ENCODE measurements at places on chromosomes 7 and 10.

DNA sequence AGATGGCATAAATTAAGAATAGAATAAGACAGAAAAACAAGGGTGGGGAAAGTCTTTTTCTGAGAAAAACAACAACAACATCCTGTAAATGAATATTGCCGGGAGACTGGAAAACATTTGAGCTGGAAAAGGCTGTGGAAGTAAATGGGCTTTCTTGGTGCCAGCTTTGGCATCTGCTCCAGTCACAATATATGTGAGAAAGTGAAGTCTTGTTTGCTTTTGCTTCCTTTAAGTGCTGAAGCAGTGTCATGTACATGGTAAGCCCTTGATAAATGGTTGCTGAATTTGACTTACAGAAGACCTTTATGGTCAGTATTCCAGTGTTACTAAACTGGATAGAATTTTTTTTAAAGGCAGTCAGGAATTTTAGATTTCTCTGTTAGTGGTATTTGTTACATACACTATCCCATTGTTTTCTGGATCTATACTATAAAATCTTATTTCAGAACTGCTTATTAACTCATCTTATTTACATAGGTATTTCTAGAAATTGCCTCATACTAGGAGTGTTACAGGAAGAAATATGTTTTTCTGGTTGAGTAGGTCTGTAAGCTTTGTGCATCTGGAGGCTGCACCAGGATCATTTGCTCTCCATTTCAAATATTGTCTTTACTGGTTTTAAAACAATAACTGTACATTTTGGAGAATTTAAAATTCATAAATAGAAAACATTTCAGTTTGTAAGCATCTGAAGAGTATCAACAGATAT is 201.7 kb upstream of the FOXP2 start:
- H3K4me3 ChIP-seq, result no peak overlapping the region
- DNase-seq, result no peak
- H3K36me3 ChIP-seq, result no peaks in the 10 kb centered on the region
- no peaks in the 10 kb centered on the region for H3K4me1 ChIP-seq
- no peaks in the 10 kb centered on the region for H3K27me3 ChIP-seq
- H3K27ac ChIP-seq, result no peak overlapping the region

DNA sequence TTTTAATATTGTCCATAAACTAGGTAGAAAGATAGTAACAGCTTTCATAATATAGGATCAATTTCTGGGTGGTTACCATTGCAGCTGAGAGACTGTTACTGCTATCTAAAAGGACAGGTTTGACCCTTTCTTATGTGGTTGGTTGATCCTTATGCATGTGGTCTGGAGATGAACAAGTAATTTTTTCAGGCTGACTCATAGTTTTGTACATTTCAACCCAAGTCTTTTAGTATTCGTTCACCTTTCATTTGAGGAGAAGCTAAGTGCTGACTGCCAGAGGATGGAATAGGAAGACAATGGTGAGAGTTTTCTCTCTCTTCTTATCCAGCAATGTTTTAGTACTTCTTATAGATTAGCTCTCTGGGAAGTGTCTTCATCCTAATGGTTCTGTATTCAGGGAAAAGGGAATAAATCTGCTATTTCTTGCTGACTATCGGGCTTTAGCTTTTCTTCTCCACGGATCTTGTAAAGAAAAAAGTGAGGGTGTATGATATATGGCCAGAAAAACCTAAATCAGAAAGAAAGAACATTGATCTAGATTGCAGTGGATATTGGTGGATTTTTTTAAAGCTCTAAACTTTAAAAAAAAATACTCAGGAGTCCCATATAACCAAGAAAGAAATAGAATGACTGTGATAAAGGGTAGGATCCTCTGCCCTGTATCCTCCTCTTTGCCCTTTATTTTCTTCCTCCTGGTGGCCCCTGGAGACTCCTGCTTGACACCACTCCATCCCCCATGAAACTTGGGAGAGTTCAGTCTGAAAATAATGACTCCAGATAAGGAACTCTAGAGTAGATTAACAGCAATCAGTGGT is 88.0 kb downstream of the CPED1 start:
- H3K36me3 ChIP-seq, result no peaks in the 10 kb centered on the region
- H3K4me1 ChIP-seq, result no peaks in the 10 kb centered on the region
- H3K4me3 ChIP-seq, result no peak overlapping the region
- H3K27me3 ChIP-seq, result peaks cover 20% of the 10 kb centered on the region
- no peak overlapping the region for H3K27ac ChIP-seq

GRCh38 chr7:79531116-79531515 is 77.6 kb upstream of the MAGI2 start:
- no peak overlapping the region for H3K4me3 ChIP-seq
- no peaks in the 10 kb centered on the region for H3K4me1 ChIP-seq
- H3K27ac ChIP-seq, result no peak overlapping the region
- H3K27me3 ChIP-seq, result no peaks in the 10 kb centered on the region
- no peak for DNase-seq

DNA sequence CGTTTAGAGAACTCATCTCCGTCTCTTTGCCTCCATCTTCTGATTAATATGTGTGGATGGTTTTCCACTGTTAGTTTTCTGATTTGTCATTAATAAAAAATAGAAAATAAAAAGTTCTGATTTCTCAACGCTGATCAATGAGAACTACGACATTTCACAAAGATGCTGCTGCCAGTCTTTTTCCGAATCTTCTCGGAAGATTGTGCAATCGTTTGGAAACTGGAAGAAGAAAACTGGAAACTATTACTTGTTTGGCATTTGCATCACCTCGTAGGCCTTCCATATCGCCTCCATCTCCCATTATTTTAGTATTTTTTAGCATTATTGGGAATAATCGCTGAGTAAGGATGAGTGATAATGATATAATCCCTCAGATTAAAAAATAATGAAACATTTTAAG is 123.2 kb upstream of the KLF6 start:
- no peaks in the 10 kb centered on the region for H3K27me3 ChIP-seq
- no peaks in the 10 kb centered on the region for H3K4me1 ChIP-seq
- H3K4me3 ChIP-seq, result no peak overlapping the region
- H3K27ac ChIP-seq, result no peak overlapping the region
- no peak for DNase-seq
- no peaks in the 10 kb centered on the region for H3K36me3 ChIP-seq

- no peaks in the 10 kb centered on the region for H3K27me3 ChIP-seq
- DNase-seq, result no peak
- peaks cover 10% of the 10 kb centered on the region for H3K36me3 ChIP-seq
- H3K4me1 ChIP-seq, result peaks cover 8% of the 10 kb centered on the region
- no peak overlapping the region for H3K4me3 ChIP-seq
Measured at GRCh38 chr7:22577470-22578001, 77.5 kb upstream of the STEAP1B start.

DNA sequence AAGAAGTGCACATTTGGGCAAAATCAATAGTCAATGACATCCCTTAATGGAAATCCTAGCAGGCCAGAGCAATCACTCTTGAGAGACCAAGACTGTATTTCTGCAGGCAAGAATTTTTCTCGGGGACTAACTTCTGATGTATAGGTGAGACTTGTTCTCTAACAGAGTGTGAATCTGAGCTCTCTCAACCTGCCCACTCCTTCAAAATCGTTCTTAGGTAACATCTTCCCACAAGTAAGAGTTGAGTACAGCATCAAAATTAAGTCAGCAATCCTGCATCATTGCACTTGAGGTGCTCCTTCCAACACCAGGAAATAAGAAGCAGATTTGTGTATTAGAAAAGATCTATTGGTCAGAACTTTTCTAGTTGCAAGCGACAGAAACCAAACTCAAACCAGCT is 25.6 kb upstream of the GFRA1 start:
- H3K27ac ChIP-seq, result no peak overlapping the region
- no peak overlapping the region for H3K4me3 ChIP-seq
- H3K27me3 ChIP-seq, result no peaks in the 10 kb centered on the region
- no peak for DNase-seq
- H3K4me1 ChIP-seq, result no peaks in the 10 kb centered on the region

DNA sequence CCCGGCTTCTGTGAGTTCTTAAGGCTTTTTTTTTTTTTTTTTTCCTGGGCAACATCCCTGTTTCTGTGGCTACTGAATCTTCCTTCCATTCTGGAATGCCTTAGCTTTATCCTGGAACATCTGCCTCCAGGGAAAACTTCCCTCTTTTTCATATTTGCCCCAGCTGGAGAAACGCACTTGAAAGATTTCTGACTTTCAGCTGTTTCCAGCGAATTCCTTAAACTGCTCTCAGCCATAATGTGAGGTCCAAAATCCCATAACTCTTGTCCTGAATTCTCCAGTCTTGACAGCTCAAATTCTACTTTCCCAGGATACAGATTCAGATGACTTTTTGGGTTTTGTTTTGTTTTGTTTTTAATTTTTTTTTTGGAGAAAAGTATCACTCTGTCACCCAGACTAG is 263.6 kb upstream of the AUTS2 start:
- H3K27ac ChIP-seq, result no peak overlapping the region
- no peaks in the 10 kb centered on the region for H3K36me3 ChIP-seq
- no peaks in the 10 kb centered on the region for H3K27me3 ChIP-seq
- H3K4me3 ChIP-seq, result no peak overlapping the region

DNA sequence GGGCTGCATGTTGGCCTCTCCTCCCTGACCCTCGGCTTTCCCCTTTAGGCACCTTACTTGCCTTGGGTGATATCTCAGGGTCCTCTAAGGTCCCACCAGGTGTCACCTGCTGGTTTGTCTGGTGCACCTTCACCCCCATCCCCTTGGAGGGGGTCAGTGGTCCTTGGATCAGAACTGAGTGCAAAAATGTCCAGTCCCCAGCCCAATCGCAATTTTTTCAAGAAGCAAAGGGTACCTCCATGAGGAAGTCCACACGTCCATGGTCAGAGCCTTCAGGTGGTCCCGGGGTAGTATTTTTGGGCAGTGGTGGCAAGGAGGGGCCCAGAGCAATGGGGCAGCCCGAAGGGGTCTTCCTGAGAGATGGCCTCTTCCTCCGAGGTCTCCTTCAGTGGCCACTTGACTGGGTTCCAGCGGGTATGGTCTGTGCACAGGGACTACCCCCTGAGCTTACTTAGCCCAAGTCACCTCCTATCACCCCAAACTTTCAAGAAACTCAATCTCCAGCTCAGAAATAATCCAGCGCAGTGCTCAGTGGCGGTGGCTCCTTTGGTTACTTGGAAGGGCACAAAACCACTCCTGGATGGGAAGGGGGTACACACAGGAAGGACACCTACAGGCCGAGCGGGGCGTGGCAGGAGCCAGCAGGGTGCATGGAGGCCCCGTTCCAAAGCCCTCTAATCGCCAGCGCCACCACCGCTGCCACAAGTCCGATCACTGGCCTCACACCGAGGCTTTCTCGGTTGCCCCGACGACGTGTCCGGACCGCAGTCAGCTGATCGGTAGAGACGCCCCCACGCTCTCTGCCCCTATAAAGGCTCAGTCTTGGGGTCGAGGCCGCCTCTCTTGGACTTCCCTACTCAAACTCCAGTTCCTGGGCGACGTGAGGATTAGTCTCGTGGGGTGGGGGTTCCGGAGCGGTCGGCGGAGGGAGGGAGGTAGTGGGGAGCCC is 4.5 kb downstream of the SAP25 start:
- H3K27me3 ChIP-seq, result no peaks in the 10 kb centered on the region
- DNase-seq, result peak; percentile 95
- no peak overlapping the region for H3K27ac ChIP-seq
- peak overlapping the region; percentile 74 for H3K4me3 ChIP-seq
- peaks cover 18% of the 10 kb centered on the region for H3K36me3 ChIP-seq

GRCh38 chr10:123301077-123301857 is 147.1 kb downstream of the BUB3 start:
- peak; percentile 11 for DNase-seq
- no peaks in the 10 kb centered on the region for H3K27me3 ChIP-seq
- H3K4me1 ChIP-seq, result no peaks in the 10 kb centered on the region

GRCh38 chr10:61623161-61623560 is 39.6 kb upstream of the CABCOCO1 start:
- H3K27me3 ChIP-seq, result no peaks in the 10 kb centered on the region
- no peaks in the 10 kb centered on the region for H3K4me1 ChIP-seq
- peak overlapping the region; percentile 90 for H3K27ac ChIP-seq
- H3K4me3 ChIP-seq, result no peak overlapping the region

DNA sequence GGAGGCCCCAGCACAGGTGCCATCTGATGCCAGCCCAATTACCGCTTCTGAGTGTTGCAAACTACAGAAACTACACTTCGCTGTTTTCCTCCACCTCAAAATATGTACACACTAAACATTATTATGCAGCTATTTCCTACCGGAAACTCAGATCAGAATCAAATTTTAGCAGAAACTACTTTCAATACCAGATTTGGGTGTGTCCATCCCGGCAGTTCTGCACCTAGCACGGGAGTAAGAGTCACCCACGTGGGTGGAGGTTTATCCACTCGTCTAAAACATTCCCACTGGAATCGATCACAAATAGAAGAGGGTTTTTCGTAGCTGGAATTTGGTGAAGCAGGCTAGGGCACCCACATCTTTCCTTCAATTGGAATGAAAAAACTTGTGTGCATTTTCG is 214.4 kb upstream of the PRKCQ start:
- H3K4me3 ChIP-seq, result peak overlapping the region; percentile 32
- H3K36me3 ChIP-seq, result no peaks in the 10 kb centered on the region
- no peaks in the 10 kb centered on the region for H3K27me3 ChIP-seq
- H3K27ac ChIP-seq, result no peak overlapping the region
- DNase-seq, result no peak

DNA sequence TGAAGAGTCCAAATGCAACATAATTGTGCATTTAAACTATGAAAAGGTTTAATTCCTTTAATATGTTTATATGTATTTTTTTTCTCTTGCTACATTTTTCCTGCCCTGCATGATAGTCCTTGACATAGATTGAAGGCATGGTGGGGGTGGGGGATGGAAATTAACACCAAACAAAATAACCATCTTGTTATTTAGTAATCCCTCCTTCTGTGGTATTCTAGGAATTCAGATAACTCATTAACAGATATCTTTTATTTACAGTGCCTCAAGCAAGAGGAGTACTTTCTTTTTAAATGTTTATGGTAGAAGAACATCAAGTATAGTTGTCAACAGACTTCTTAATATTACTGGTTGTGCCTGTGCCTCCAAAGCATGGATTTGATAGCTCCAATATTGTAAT is 337.6 kb upstream of the SEMA3A start:
- H3K27me3 ChIP-seq, result no peaks in the 10 kb centered on the region
- H3K4me1 ChIP-seq, result peaks cover 19% of the 10 kb centered on the region
- peak overlapping the region; percentile 13 for H3K4me3 ChIP-seq
- H3K36me3 ChIP-seq, result no peaks in the 10 kb centered on the region

GRCh38 chr10:24882047-24882698 is 70.2 kb downstream of the PRTFDC1 start:
- H3K36me3 ChIP-seq, result no peaks in the 10 kb centered on the region
- no peaks in the 10 kb centered on the region for H3K4me1 ChIP-seq
- no peak overlapping the region for H3K27ac ChIP-seq
- no peaks in the 10 kb centered on the region for H3K27me3 ChIP-seq
- DNase-seq, result no peak
- no peak overlapping the region for H3K4me3 ChIP-seq

DNA sequence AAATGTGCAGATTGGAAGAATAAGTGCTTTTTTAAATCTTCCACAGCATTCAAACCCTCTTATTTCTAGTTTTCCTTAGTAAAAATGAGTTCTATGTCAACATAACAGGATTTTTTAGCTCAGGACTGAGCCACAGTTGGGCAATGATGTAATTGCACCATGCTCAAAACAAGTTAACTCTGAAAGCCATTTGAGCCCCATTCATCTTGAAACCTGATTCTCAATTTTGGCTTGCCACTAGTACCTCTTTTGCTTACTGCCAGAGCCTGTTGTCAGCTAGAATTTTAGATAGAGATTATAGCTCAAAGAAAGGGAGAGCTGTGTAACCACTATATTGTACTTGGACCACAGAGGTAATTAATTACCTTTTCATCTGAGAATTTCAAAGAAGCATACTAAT is 1028.5 kb upstream of the PHF14 start:
- no peaks in the 10 kb centered on the region for H3K36me3 ChIP-seq
- no peak overlapping the region for H3K4me3 ChIP-seq
- no peaks in the 10 kb centered on the region for H3K4me1 ChIP-seq
- no peaks in the 10 kb centered on the region for H3K27me3 ChIP-seq
- no peak overlapping the region for H3K27ac ChIP-seq

- H3K4me3 ChIP-seq, result no peak overlapping the region
- no peaks in the 10 kb centered on the region for H3K27me3 ChIP-seq
- H3K4me1 ChIP-seq, result peaks cover 4% of the 10 kb centered on the region
- H3K36me3 ChIP-seq, result no peaks in the 10 kb centered on the region
Measured at GRCh38 chr10:128026615-128027300, 99.5 kb downstream of the MKI67 start.
